ENCODE measurements at places on chromosomes 6 and 20.

- DNase-seq = no peak
These were observed 477.5 kb downstream of the GJA1 start for GRCh38 chr6:121912905-121913304.

DNA sequence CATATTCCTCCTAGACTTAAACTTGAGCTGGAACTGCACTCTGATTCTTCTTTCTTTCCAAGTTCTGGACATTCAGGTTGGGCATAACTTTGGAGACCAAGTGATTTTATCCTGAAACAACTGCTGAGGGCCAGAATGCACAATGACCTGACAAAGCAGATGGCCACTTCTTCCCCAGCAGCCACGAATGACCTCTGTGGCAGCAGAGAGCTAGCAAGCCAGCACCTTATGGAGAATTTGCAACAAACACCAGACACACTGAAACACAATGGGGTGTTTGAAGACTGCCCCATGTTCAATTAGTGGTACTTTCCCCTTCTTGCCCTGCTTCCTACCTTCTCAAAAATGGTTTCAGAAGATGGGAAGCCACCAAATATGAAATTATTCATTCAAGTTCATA lies 4.2 kb upstream of the TENT5A start:
- DNase-seq = no peak

DNA sequence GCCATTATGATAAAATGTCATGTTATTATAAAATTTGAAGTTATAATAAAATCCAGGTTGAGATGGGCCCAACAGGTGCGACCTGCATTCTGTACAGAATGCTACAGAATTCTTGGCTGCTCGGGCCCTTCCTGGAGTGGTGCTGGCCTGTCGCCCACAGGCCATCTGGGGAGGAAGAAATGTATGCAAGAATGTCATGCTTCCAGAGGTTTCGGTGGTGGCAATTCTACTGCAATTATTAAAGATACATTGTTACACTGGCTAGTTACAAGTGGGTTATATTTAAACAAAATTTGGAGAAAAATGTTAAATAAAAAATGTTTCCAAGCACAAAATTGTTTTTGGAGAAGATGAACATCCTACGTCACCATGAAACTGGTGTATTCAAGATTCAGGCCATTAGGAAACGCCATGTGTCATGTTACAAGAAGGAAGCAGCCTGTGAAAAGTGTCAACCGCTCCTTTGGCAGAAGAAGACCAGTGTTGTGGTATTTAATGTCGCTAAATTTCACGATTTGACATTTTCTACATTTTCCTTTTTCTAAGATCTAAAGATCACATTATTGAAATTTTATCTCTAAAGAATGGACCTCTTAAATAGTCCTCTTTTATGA lies 7.1 kb downstream of the RAMACL start:
- DNase-seq = no peak

DNA sequence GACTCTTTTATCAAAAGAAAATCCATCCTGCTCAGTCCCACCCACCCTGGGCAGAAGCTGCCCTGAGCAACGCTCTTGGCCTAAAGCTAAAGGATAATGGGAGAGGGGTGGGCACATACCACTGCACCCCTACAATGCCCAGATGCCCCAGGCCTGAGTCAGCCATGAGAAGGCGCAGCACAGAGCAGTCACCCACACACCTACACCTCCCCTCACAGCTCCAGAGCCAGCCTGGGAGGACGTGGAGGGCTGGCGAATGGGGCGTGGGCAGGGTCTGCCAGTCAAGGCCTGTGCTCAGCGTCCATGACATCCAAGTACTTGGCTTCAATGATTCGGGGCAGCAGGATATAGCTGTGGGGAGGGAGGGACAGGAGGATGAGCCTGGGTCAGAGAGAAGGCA lies 11.5 kb downstream of the SLC4A11 start:
- no peak for DNase-seq

- no peak for DNase-seq
These were observed 122.6 kb downstream of the OPRM1 start for GRCh38 chr6:154161689-154162088.

DNA sequence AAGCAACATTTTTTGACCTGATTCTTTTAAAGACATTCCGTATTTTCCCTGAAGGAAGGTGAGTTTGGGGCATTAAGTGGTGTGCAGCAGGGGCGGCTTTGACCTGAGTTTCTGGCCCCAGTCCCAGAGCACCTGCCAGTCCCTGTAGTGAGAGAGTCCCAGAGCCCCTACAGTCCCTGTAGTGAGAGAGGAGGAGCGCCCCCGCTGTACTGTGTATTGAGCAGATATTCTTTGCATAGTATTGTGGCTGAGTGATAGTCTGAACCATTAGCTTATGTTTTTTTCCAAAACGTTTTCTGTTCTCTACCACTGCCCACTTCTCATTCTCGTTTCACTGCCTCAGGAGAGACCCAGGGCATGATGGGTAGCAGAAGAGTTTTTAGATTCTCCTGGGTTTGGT lies 17.2 kb upstream of the SH3BGRL2 start:
- no peak for DNase-seq

- DNase-seq = no peak
These were observed 15.1 kb downstream of the ACSS1 start for GRCh38 chr20:25042531-25043498.

- DNase-seq = no peak
These were observed 72.1 kb downstream of the RSPO3 start for GRCh38 chr6:127190552-127190951.

DNA sequence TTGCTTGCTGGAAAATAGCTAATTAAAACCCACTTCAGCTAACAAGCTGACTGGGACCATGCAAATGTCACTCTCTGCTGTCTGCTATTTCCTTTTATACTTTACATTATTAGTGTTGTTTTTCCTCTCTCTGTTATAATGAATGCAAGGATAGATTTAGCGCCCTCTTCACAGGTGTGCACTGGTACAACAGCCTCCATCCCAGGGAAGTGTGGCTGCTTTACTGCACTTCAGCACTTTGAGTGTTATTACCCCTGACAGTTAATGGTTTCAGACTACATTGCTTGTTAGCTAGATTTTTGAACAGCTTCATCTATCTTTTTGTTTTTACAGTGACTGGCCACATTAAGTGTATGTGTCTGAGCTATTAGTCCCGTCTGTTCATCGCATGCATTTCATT lies 405.7 kb downstream of the RNF144B start:
- DNase-seq = no peak

DNA sequence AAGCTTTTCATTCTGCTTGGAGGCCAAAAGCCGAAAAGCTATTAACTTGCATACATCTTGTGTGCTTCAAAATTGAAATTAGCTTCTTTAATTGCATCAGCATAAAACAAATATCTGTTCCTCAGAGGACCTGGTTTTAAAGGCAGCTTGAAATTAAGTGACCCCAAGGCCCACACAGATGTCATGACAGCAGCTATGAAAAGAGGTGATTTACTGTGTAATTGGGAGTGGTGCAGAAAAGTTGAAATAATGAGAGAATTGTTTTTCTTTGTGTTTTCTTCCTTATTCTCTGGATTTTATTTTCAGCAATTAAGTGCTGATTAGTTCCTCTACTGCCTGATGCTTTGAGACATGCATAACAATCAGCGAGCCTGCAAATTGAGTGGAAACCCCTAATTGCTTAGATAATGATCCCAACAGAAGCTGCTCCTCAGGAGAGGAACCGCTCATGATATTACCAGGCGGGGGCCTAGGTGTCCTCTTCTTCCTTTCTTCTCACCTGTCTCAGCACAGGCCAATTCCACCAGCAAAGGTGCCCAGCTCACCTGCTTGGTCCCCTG lies 34.1 kb upstream of the GGTLC1 start:
- no peak for DNase-seq

GRCh38 chr6:35569011-35569461 lies 56.3 kb upstream of the TULP1 start:
- DNase-seq = no peak

Measured in AG04449 (cell line).